ENCODE measurements at places on chromosomes 4 and X.

- DNase-seq: no peak
Measured at GRCh38 chrX:154431341-154431740, 2.9 kb downstream of the ATP6AP1 start.

DNA sequence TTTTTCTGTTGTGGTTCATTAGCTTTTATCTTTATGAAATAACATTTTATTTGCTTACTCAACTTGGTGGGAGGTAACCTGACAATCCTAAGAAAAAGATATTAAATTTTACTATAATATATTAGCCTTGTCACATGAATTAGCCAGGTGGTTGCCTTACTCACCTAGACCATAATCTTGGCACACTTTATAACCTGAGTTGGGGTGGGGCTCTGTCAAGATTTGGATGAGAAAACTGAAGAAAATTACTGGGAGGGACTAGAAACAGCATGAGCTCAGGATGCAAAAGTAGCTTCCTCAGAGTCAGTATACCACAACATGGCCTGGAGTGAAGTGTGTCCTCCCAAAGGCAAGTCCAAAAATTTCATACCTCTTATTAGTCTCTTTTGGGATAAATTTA lies 164.9 kb upstream of the ANXA3 start:
- no peak for DNase-seq

GRCh38 chrX:41922431-41923151 lies 763 bp downstream of the CASK start:
- DNase-seq: peak; percentile 31

- DNase-seq: no peak
Measured at GRCh38 chr4:138238521-138239292, 3.4 kb downstream of the SLC7A11 start.

GRCh38 chr4:21697583-21697982 lies 251.0 kb downstream of the KCNIP4 start:
- no peak for DNase-seq

DNA sequence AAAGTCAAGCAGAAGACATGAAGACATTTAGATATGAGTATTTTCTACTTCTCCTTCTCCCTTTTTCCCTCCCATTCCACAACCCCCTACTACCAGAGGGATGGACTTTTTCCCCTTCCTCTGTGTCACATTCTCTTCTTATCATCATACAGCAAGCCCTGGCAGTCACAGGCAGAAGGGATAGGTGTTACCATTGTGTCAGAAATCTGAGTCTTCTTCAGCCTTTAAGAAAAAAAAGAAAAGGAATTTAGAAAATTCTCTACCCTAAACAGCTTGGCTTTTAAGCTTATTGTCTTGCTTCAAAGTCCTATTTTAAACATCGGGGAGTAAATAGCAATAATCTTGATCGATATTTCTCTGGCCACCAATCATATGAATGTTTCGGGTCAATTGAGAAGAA lies 30.9 kb upstream of the ADH1C start:
- no peak for DNase-seq

DNA sequence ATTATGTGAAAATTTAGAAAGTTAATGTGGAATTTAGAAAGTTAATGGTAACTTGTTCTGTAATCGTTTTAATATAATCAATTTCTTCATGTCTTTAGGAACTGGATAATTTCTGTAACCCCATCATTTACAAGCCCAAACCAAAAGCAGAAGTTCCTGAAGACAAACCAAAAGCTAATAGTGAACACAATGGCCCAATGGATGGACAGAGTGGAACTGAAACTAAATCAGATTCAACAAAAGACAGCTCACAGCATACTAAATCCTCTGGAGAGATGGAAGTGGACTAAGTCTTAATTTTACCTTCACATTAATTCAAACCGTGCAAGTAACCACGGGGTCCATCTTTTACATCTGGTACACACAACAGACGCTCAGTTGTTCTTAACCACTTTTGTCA lies 48.1 kb upstream of the PLK4 start:
- DNase-seq: no peak

DNA sequence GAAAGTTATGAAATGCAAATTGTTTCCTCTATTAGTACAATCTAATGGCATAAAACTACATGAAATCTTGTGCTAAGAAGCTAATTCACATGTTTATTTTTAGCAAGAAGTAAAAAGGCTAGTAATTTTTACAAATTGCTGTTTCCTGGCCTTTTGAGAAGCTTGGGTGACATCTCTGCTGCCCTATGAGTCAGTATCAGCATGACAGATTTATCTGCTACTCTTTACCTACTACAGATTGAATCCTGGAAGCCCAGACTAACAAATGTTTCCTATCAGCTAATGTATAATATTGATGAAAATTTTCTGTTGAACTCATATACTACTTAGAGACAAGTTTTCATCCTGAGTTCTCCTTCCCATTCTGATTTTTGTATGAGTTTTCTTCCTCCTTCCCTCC lies 232.4 kb downstream of the DCTD start:
- no peak for DNase-seq

DNA sequence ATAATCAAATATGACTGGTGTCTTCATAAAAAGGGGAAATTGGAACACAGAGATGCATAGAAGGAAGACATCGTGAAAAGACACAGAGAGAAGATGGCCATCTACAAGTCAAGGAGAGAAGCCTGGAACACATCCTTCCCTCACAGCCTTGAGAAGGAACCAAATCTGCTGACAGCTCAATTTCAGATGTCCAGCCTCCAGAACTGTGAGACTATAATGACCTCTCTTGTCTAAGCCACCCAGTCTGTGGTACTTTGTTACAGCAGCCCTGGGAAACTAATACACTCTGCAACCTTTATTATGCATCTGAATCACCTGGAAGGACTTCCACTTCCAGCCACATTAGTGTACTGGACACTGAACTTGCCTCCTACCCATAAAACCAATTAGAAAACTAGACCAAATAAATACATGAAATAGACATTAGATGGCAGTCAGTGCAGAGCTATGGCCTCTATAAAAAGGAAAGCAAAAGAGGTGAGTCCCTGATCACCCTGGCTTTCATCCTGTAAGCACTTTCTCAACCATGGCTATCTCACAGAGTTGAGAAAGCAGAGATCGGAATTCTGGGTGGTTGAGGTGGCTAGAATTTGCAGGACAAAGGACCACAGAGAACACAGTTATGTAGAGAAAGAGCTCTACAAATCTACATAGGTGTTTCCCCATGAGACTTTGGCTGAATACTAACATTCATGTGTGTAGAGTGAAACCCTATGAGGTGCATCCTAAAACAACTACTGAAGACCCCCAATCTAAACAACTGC lies 25.7 kb downstream of the GAB3 start:
- DNase-seq: peak; percentile 48

- no peak for DNase-seq
Measured at GRCh38 chr4:14726877-14727361, 275.4 kb upstream of the CPEB2 start.

- DNase-seq: no peak
Measured at GRCh38 chrX:46325312-46325877, 219.8 kb downstream of the ZNF674 start.

DNA sequence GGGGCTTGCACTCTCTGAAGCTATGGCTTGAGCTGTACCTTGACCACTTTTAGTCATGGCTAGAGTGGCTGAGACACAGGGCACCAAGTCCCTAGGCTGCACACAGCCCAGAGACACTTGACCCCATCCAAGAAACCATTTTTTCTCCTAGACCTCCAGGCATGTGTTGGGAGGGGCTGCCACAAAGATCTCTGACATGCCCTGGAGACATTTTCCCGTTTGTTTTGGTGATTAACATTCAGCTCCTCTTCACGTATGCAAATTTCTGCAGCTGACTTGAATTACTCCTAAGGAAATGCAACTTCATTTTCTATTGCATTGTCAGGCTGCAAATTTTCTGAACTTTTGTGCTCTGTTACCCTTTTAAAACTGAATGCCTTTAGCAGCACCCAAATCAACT lies 142.6 kb downstream of the TECRL start:
- no peak for DNase-seq

DNA sequence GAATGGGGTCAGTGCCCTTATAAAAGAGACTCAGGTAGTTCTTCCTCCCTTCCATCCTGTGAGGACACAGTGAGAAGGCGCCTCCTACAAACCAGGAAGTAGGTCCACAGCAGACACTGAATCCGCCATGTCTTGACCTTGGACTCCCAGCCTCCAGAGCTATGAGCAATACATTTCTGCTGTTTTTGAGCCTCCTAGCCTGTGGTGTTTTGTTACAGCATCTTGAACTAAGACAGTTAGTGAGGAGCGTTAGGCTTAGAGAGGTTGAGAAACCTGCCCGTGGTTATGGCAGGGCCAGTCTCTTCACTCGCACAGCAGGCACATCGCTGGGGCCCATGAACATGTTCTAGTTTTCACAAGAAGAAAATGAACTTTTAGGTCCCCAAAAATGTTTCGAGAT lies 19.7 kb downstream of the SHROOM2 start:
- DNase-seq: no peak

DNA sequence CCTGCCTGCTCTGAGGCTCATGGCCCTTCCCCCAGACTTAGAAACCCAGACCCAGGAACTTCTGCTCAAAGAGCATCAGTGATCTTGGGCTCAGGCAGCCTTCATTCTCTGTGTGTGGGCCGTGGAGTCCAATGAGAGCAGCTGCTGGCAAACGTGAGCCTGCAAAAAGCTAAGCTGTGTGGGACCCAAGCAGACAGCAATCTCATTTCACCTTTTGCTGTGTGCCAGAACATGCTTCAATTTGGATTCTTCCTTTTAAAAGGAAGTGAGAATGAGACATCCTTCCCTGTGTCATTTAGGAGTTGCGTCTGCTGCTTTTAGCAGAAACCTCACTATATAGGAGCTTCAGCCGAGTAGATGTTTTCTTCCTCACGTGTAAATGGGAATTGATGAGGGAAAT lies 238.5 kb downstream of the EVC2 start:
- no peak for DNase-seq

DNA sequence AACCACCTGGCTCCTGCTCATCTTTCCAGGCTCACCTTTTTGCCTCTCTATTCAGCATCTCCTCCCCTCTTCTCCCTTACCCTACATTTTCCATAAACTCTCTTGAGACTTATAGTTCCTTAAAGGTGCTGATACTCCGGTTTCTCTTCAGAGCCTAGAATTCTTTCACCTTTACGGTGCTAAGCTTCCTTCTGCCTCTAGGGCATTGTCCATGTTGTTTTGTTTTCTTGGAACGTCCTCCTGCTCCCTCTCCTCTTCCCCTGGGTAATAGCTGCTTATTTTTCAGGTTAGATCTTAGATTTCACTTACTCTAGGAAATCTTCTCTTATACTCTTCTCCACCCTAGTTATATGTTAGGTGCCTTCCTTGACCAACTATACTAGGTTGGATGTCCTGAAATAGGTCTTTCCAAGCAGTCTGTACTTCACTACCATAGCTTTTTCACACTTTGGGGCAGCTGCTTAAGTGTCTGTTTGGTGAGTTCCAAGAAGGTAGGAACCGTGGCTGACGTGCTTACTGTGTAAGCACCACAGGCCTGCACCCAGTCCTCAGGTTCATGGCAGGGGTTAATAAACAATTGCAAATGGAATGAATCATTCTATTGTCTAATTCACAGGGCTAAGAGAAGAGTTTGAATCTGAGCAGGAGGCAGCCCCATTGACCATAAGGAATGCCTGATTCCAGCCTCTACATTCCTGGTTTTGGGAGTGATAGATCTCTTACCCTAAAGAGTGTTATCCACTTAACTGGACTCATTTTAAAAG lies 227.5 kb downstream of the MGST2 start:
- no peak for DNase-seq

DNA sequence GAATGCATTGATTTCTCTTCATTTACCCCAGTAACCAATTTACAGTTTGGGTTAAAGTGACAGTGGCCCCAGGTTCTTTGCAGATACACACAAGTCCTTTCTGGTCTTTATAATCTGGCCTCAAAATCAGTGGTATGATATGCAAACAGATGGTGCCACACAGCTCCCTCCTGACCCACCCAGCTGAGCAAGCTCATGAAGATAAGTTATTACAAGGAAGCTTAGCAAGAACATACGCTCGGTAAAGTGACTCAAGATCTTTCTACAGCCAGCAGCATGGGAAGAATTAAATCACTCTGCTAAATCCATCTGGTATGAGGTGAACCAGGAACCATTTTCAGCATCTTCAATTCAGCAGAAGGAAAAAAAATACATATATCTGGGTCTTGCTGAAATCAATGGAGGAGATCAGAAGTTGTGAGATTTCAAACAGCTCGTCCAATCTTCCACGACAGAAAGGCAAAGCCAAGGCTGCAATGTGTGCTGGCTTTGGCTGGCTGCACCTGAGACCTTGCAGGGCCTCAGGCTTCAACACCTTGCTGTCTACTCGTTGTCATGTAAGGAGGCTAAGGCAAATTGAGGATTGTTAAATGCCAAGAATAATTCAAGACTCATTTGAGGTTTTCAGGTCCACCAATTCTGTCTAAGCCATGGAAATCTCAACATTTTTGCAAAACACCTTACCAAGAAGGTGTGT lies 28.2 kb downstream of the SEL1L3 start:
- DNase-seq: no peak

DNA sequence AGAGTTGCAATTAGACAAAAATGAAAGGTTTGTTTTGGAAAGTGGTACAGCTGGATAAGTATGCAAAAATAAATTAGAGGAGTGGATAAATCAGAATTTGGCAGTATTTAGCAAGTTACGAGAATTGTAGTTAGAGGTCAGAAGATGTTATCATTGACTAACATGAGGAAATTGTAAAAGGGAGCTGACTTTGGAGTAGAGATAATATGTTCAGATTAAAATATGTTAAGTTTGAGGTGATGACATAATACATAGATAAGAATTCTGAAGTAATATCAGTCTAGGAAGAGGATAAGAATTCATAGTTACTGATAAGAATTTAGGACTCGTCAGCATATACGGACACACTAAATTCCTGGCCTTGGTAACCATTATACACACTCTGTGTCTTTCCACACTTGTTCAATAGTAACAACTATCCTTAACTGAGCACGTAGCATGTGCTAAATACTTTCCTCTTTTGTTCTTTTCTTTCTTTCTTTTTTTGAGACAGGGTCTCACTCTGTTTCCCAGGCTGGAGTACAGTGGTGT lies 4.1 kb upstream of the EPGN start:
- DNase-seq: no peak

DNA sequence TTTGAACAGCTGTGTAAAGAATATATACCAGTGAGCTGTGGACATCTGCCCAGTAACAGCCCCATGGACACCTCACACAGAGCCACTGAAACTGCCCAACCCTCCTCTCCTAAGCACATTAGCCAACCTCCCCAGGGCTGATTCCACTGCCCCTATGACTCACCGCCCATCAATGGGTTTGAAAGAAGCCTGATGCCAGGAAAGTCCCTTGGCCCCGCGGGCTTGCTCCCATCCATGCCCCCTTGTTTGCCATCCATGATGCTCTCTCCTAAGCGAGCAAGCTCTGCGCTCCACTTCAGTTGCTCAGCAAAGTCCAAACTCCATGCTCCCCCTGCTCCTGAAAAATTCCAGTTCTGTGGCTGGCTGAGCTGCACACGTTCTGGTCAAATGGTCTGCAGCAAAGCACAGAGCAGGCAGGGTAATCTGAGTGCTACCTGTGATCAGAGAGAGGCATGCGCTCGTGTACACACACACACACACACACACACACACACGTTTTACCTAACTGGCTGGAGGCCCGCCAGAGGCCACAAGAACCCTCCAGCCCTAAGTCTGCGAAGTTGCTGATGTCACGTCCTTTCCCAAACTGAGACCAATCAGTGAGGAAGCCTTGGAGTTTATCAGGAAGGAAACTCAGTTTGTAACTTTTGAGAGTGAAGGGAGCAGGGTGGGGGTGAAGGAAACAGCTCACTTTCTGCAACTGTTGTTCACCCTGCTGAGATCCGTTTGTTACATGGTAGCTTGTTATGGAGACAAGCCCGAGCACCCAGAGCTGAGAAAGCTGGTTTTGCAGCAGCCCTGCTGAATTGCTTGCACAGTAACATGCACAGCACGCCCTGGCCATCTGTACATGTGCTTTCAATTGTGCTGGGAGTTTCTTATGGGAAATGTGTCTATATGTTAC lies at the start of gene ASB9:
Gene ASB9, minus strand, starts transcription at position 466 of the 904 bp plus-strand sequence. Its CDS starts 209 bp downstream, at position 257.
- peak; percentile 41 for DNase-seq
